Stimulated activated CD8-positive, alpha-beta memory T cell treated with anti-CD3 and anti-CD28 coated beads, Interleukin-7, amount 100 ng/mL, for 1 hour (primary cell): ENCODE measurements at places on chromosomes 11 and 22.

- DNase-seq = no peak
Measured at GRCh38 chr22:30392661-30393321, 4.0 kb upstream of the SEC14L2 start.

DNA sequence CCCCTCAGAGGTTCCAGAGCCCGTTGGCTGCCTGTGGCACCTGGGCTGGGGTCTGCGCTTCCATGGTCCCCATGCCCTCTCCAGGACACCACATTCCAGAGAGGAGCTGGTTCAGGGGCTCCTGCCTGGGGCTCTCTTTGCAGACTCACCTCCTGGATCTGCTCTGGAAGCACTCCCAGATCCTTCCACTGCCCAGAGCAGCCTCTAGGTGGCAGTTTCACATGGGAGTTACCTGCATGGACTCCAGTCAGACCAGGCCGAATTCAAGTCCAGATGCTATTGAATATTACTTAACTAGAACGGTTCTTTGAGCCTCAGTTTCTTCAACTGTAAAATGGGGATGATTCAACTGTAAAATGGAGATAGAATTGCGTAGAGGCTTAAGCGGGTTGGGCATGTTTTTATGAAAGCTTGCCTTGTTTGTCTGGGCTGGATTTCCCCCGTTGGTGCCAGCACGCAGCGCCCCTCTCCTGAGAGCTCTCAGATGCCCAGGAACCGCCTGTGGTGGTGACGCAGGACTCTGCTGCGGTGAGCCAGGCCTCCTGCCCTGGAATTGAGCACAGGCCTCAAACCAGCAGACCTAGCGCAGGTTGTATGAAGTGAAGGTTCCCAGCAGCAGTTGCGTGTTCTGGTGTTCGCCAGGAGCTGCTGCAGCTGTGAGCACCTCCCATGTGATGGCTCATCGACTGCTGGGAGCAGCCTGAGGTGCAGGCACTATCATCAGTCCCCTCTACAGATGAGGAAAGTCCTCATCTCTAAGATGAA lies 44.2 kb downstream of the LMO1 start:
- no peak for DNase-seq

GRCh38 chr11:119427279-119427678 lies 4.3 kb upstream of the THY1 start:
- DNase-seq = no peak

GRCh38 chr11:66291303-66291705 lies 390 bp upstream of the TMEM151A start:
- no peak for DNase-seq

DNA sequence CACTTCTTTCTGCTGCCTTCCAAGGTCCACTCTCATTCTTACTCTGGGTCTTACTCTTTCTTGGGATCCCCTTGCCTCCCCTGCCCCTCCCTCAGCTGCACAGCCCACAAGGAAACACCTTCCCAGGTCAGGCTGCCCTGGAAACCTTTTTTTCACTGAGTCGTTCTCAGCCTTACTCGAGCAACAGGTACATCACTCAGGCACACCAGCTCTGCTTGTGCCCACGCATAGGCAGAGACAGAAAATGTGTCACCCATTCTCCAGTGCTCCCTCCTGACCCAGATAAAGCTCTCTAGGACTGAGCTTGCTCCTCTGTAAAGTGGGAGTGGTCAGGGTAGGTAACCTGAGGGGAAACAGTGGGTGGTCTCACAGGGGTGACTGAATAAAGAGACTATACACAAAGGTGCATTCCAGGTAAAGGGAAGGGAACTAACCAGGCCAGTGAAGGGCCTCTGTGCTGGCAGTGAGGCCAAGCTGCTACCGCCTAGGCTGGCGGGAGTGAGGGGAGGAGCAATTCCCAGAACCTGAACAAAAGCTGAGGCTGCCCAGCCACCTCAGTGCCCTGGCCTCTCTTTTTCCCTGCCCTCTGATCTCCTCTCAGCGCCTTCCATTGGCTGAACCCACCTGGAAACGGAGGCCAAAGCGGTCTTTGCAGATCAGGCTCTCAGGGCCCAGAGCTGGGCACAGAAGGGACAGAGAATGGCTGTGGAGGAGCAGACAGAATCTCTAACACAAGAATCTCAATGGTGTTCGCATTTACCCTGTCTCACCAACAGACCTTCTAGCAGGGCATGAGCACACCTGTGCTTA lies 15.9 kb downstream of the PRG3 start:
- DNase-seq = no peak

DNA sequence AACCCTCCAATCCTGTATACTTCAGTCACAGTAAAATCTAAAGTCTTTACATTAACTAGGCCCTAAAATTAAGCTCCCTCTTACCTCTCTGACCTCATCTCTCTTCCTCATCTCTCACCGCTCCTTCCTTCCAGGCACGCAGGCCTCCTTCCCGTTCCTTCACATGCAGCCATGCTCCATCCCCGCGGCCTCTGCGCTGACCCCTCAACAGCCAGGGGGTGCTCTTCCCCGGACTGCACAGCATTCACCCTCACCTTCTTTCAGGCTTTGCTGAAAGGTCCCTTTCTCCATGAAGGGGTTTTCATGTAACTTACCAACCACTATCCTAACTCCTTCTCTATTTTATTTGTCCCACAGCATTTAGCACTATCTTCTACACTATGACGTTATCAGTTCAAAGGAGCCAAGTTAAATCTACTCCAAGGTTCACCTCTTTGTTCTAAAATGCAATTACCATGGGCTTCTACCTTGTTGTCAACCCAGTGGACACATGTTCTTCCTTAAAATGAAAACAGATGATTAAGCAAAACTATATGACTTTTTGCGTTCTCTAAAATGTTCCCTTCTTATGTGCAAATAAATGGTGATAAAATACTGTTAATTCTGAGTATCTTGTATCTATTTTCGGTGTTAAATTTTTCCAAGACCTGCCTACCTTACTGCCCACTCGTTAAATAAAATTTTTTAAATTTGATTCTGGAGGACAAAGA lies 57.8 kb upstream of the APOA1 start:
- DNase-seq = no peak

GRCh38 chr11:3049430-3050243 lies 7.6 kb downstream of the CARS1 start:
- DNase-seq = peak; percentile 49

DNA sequence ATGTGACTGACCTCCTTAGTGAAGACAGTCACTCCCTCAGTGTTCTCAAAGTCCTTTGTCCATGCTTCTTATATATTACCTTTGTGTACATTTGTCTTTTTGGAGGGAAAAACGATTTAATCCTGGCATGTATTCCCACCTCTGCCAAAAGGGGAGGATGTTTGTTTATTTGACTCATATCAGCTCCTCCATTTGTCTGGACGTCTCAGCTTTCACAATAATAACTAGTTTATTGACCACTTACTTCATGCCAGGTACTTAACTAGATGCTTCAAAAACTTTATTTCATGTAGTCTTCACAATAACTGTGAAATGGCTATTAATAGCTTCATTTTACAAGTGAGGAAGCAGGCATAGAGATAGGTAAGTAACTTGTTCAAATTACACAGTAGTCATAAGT lies 5.3 kb downstream of the TBCEL start:
- DNase-seq = no peak
